ENCODE measurements at places on chromosomes 6 and 20.

DNA sequence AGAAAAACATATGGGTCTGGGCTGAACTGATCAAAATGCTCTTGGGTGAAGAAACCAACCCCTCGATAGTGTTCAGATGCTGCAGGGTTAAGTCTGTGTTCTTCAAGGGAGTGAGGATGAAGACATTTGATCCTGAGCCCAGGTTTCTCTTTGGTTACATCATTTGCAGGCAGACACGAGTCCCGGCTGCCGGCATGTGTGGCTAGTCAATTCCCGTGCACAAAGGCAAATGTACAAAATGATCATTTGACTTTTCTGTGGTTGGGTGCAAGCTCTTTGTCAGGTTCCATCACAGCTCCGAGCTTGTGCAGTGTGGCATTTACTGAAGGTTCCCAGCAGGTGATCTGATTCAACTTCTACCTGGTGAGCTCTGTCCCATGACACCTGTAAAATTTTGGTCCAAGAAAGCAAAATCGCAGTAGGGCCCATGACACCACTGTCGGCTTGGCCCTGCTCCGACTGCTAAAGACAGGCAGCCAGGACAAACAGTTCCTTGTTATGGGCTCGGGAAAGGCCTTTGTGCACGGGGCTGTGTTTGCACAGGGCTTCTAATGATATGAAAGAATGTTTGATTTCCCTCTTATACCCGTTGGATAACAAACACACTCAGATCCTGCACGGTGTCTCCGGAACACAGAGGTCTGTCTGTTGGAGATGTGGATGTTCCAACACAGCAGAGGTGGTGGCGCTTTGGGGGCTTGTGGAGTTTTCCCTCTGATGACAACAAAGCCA, 46.9 kb downstream of the GJA10 start:
- DNase-seq: no peak

GRCh38 chr6:21999012-21999528, 297.8 kb downstream of the PRL start:
- DNase-seq: no peak

- no peak for DNase-seq
Measured at GRCh38 chr6:19895866-19896692, 58.9 kb downstream of the ID4 start.

GRCh38 chr6:5174244-5174643, 86.5 kb downstream of the LYRM4 start:
- DNase-seq: peak; percentile 25

DNA sequence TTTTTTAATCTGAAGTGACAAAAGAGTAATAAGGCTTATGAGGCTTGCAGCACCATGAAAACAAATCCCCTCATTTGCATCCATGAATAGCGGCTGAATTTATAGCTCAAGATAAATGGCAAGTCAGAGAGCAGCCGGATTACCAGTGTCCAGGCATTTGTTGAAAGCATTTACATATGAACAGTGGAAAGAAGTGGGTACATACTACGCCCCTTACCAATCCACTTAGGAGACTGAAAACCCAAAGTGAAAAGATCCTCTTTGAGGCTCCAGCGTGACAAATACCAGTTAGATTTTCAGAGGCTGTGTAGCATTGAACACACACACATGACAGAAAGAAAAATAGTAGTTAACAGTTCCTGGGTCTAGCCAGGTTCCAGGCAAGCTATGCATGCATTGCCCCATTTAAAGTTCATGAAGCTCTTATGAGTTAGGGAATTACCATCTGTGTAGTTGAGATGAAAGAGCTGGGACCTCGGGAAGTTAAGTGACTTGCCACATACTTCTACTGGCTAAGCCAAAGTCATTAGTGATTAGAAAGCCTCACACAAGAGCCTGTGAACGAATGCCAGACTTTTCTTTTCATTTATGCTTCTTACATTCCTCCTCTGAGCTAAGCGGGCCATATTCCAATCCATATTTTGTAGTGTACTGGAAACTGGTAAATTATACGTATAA, 28.3 kb upstream of the NHSL1 start:
- no peak for DNase-seq

GRCh38 chr20:5654557-5654956, 95.6 kb upstream of the SHLD1 start:
- no peak for DNase-seq

DNA sequence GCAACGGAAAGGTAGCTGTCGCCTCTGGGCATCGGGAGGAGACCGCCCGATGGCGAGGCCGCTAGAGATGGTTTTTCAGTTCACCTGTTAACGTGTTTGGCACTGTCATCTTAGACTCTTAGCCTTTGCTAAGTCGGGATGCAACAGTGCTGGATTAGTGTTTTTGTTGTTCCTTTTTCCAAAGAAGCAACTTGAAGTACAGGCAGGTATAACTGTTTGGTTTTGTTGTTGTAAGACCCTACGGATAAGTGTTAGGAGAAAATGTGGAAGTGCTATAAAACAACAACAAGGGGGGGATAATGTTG, 723 bp downstream of the MANEA start:
- DNase-seq: no peak

GRCh38 chr6:11103065-11103464, 8.5 kb downstream of the ERVFRD-1 start:
- no peak for DNase-seq

- no peak for DNase-seq
Measured at GRCh38 chr20:11017446-11017845, 343.6 kb upstream of the JAG1 start.

GRCh38 chr20:53795170-53795569, 201.5 kb upstream of the ZNF217 start:
- DNase-seq: no peak

- DNase-seq: no peak
Measured at GRCh38 chr20:62831361-62831788, 14.5 kb downstream of the COL9A3 start.

DNA sequence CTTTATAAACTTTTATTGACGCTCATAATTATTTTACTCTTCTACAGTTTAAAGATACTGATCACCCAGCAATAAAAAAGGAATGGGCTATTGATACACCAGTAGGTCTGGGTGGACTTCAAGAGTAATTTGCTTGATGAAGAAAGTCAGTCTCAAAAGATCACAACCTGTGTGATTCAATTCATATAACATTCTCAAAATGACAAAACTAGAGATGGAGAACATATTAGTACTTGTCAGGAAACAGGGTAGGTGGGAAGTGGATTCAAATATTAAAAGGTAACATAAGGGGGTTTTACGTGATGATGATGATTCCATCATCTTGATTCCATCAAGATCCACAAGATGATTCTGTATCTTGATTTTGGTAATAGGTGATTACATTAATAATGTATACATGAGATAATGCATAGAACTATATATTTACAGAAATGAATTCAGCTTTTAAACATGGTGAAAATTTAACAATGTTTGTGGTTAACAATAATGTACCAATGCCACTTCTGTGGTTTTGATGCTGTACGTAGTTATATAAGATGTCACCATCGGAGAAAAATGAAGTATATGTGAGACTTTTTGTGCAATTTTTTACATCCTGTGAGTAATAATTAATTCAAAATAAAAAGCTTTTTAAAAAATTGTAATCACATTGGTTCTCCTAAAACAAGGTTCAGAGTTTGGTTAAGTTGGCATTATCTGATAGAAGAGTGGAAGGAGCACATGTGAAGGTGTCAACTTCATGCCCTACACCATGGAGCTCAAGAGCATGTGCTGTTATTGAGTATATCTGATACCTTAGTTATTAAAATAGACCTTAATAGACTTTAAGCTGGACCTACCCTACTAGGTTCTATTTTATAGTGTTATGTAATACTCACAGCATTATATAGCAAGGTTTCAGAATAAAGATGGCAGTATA, 66.3 kb upstream of the DYNLRB1 start:
- no peak for DNase-seq

- DNase-seq: no peak
Measured at GRCh38 chr6:113625850-113626249, 231.3 kb upstream of the MARCKS start.

DNA sequence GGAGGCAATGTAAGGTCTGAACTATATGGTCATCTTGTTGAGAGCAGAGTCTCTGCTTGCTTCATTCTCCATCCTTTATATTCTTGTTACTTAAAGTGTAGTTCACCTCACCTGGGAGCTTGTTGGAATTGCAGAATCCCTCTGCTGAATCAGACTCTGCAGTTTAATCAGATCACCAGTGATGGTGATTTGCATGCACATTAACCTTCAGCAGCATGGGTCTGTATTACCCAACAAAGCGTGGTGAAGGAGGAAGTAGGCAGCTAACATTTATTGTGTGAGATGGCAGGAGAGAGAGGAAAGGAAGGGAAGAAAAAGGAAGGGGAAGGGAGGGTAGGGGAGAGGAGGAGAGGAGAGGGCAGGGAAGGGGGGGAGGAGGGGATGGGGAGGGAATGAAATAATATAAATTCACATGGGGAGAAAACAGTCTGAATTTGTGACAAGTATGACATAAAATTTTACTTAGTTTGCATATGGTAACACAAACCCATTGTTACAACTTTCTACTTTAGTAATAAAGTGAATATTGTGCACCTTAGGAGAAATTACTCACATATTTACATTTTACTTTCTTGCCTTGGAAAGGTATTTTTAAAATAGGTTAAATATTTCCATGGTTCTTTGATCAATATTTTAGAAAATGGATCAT, 740.7 kb downstream of the DHX35 start:
- DNase-seq: no peak

DNA sequence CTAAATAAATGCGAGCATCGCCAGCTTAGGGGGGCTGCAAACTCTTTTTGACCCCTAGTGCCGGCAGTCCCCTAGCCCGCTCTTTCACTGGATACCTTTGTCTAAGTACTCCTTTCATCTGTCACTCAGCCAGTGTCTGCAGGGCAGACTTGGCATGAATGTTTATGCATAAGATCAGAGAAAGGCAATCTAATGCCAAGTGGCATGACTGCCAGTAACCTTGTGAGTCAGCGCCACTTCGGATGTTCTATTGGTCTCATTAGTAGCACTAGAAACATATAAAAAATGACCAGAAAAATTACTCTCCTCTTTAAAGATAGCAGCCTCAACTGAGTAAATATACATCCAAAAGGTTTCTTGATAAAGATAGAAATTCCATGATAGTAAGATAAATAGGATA, 192.2 kb downstream of the TBC1D32 start:
- DNase-seq: no peak

DNA sequence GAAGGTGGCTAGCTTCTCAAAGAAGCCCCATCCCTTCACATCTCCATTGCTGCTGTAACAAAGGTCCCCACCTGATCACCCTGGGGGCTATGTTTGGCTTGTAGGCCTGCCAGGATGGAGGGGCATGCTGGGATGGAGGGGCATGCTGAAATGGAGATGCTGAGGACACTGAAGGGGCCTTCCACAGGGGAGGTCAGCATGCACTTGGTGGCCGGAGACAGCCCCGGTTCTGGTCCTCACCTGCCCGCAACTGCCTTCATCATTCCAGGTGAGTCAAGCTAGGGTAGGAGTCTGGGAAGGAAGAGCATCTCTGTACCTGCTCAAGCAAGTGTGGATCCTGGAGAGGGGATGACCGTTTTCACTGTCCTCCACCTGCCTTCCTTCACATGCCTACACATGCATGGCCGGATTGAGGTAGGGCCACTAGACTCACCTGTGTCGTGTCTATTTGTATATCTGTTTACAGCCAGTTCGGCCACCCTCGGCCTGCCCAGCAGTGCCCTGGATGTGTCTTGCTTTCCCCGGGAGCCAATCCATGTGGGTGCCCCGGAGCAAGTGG, 6.0 kb downstream of the L3MBTL1 start:
- DNase-seq: no peak

GRCh38 chr6:23077772-23078171, 508.4 kb downstream of the HDGFL1 start:
- no peak for DNase-seq

- DNase-seq: no peak
Measured at GRCh38 chr6:159234102-159234553, 64.9 kb downstream of the FNDC1 start.

- DNase-seq: no peak
Measured at GRCh38 chr6:6545616-6546317, 42.8 kb upstream of the LY86 start.

- no peak for DNase-seq
Measured at GRCh38 chr20:32991792-32992641, 12.2 kb downstream of the SUN5 start.

DNA sequence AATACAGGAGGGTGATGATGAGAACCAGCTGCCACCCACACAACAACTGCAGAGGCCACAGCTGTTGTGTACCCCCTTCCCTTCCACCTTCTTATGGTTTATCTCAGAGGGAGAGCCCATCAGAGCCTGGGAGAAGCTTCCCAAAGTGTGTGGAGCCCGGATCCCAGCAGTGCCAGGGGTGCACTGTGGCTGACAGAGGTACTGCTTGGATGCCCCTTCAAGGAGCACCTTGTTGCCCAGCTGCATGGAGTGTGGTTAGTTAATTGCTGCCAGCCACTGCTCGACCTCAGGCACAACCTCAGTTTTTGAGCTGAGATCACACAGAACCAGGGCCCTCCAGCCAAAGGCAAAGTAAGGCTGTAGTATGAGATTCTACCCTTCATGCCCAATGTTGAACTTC, 13.0 kb downstream of the PI3 start:
- DNase-seq: no peak

DNA sequence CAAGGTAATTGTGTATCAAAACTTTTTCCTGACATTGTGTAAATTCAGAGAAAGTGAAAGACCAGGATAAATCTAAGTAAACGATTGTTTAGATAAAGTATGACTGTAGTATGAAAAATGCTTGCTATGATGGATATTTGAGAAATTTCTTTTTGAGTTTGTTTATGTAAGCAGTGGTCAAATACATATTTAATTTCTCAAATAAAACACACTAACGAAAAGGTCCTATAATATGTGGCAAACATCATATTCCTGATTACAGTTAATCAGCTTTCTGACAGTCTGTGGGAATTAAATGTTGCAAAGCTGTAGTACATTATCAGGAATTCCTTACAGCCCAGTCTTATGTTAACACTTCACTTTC, 636.9 kb downstream of the MMUT start:
- no peak for DNase-seq

DNA sequence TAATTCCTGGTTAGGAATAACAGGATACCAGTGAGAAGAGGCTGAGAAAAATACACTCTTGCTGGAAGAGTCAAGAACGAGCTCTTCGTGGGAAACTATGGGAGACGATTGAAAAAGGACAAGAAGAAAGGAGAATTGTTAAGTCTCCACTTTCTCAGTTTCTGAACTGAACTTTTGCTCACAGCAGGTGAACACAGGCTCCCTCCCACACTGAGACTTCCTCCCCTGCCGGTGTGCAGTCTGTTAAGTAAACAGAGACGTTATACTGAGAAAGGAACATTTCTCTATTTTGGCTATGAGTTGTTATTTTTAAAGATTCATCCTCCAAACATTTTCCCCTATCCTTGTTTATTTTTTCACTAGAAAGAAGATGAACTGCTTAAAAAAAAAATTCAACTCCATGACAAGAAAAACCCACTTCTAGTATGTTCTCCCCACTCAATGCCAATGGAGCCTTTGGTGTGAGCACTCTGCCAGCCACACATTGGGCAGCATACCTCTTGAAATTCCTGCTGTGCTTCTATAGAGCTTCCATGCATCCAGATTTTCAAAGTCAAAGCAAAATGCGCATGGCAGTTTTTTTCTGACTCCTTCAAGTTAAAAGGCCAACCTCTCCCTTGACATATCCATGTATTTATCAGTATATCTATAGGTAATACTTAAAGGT, 250.5 kb downstream of the ESR1 start:
- DNase-seq: no peak

Measured in activated T-cell treated with anti-CD3 and anti-CD28 coated beads for 24 hours (primary cell).